ENCODE measurements at places on chromosomes 7 and 10.

DNA sequence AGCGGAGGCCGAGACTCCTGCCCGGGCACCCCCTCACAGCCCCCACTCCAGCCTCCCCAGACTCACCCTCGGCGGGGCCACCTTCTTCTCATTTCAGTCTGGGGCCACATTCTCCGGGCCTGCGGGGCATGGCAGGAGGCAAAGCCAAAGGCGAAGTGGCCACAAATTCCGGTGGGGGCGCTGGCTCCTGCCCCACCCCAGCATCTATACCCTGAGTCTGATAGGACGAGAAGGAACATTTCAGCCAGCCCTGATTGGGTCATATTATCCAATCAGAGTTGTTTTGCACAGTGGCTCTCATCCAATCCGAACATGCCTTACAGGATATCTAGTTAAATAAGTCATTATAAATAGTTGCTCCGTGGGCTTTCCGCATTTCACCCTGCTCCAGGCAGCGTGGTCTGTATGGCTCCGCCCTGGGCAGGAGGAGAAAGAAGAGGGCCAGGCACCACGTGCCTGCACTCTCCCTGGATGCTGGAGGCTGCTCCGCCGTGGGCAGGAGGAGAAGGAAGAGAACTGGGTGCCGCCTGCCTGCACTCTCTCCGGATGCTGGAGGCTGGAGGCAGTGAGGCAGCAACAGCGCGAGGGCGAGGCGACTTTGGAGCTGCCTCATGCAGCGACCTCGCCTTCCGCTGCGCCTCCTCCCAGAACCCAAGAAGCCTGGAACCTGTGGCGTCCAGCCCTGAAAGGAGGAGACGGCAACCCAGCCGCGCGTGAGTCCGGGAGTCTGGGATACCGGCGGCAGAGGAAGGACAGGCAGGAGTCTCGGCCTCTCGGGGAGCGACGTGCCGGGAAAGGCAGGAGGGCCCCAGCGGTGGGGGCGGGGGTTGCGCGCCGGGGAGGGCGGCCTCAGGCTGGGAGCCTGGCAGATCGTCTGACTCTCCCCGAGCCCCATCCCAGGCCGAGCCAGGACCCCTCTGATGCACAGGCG, 162.9 kb downstream of the ZNF33B start:
- peak; percentile 20 for DNase-seq

- no peak for DNase-seq
Observed at GRCh38 chr7:22481726-22482125, 18.3 kb downstream of the STEAP1B start.

DNA sequence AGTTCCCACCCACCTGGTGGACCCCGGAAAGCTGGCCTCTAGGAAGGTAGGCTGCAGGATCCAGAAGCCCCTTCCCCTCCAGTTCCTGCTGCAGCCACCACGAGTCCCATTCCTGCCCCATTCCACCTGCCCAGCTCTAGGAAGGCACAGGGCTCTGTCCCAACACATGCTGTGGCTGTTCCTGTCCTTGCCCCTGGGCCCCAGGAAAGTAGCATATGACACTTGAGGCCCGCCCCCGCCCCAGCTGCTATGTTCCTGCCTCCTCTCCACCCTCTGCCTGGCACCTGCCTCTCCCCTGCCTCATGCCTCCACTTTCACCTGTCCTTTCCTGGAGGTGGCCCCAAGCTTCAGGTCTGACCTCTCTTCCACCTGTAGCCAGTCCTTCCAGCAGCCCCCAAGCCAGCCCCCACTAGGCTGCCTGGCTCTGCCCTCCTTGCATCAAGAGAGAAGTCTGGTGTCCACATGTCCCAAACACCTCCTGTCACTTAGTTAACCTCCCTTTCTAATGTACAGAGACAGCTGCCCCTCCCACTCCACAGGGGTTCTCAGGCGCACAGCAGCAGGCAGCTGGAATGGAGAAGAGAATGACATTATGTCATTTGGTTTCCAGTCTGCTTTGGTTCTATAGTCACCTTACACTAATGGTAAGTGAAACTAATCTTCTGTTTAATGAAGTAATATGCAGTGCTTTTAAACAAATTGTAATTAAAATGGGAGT, 22.7 kb downstream of the YKT6 start:
- DNase-seq, result no peak

GRCh38 chr7:150685219-150686029, at the start of gene GIMAP2:
Gene GIMAP2, plus strand, starts transcription at chr7:150685706. Its CDS starts 1,354 bp downstream, at chr7:150687060.
- DNase-seq, result peak; percentile 40

DNA sequence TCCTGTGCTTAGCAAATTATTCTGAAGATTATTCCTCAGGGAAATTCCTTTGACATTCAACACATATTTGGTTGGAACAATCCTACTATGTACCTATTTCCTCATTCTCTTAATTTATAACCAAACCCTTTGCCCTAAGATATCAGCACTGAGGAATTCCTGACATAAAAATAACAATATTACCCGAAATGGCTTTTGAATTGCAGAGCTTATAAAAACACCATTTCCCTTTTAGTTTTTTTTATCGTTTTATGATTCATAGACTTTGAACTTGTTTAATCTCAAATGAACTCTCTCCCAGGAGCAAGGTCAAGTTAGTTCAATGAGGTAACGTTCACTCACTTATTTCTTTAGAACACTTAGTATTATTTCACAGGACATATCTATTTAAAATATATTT, 7.7 kb upstream of the ABCB1 start:
- no peak for DNase-seq

- no peak for DNase-seq
Observed at GRCh38 chr7:81507221-81507620, 262.6 kb downstream of the HGF start.

DNA sequence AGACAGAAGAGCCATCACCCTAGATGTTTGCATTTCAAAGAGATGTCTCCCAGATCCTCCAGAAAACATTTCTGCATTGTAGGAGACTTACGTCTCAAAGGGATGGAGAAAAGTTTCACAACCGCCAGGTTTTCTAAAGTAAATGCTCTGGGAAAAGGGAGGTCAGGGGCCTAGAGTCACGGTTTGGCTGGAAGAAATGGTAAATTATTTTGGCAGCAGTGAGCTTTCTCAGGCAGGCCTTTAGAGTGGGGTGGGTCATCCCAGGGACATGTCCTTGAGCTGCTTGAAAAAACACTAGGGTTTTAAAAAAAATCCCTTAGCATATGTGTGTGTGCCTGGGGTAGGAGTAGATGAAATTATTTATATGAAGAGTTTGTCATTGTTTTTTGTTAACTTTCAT, 728.8 kb downstream of the TYW1 start:
- no peak for DNase-seq

DNA sequence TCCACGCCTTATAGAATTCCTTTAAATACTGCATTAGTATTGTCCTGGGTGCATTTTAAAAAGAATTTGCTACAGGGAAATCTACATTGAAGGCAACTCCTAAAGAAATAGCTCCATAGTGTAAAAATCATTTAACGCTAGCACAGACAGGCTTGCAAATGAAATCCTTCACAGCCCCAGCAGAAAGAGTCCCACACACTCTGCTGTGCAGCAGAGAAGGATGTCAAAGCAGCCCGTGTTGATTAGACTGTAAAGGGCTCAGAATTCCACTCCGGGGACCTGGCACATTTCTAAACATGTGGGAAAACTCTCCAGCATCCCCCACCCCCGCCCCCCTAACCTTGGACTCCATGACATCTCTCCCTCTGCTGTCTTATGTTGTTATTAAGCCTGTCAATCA, 176.8 kb downstream of the CALN1 start:
- peak; percentile 62 for DNase-seq

- no peak for DNase-seq
Observed at GRCh38 chr7:8325067-8325466, 63.1 kb upstream of the ICA1 start.

GRCh38 chr10:23657677-23658076, 218.8 kb downstream of the OTUD1 start:
- DNase-seq, result no peak

- DNase-seq, result no peak
Observed at GRCh38 chr7:156600496-156600895, 40.1 kb upstream of the RNF32 start.

GRCh38 chr7:142519079-142520078, 229.9 kb upstream of the PRSS1 start:
- DNase-seq, result no peak

- DNase-seq, result no peak
Observed at GRCh38 chr7:17058568-17058967, 176.8 kb upstream of the AGR3 start.

GRCh38 chr10:13095094-13095493, 4.9 kb upstream of the OPTN start:
- no peak for DNase-seq

DNA sequence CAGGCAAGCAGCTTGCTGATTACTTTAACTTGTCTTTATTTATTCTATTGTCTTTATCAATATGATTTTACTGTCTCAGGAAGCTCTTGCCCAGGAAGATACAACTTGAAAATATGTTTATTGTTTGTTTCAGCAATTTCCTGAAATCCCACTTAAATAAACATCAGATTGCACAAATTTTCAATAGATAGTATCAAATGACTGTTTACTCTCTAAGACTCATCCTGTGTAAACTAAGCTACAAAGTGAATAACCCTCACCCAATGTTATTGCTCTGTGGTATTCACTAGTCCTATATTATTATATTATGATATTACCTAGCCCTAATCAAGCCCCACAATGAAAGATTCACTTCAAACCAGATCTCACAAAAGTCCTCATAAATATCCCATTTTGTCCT, 130.4 kb upstream of the HPS1 start:
- no peak for DNase-seq
